ENCODE measurements at places on chromosomes 6 and 20.

GRCh38 chr6:22194188-22194921 is 102.5 kb downstream of the PRL start:
- no peak for DNase-seq

DNA sequence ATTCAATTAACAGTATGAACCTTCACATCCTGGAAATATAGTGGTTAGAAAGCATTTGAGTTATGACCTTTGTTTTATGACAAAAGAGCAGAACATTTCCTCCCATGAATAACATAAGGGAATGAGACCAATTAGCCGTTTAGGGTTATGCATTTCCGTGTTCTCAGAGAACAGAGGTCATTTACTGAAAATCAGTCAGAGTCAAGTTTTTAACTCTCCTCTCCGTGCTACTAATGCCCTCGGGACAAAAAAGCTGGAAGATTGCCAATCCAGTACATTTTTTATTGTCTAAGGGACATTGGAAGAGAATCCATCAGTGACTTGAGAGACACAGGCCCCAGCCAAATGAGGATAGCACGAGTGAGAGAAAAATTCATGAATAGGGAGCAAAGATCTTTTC is 632.7 kb downstream of the RFPL4B start:
- no peak for DNase-seq

- DNase-seq: peak; percentile 55
Observed at GRCh38 chr20:60138256-60139220, 180.3 kb downstream of the CDH26 start.

GRCh38 chr6:157079771-157080170 is 243.5 kb downstream of the TMEM242 start:
- DNase-seq: no peak

- DNase-seq: no peak
Observed at GRCh38 chr20:35012227-35013069, 56.8 kb downstream of the MYH7B start.

GRCh38 chr6:159104163-159104925 is 59.6 kb upstream of the TAGAP start:
- peak; percentile 69 for DNase-seq

GRCh38 chr6:158366363-158366762 is 54.1 kb downstream of the TULP4 start:
- no peak for DNase-seq

GRCh38 chr6:33199687-33200218 is 712 bp downstream of the RXRB start:
- peak; percentile 80 for DNase-seq

DNA sequence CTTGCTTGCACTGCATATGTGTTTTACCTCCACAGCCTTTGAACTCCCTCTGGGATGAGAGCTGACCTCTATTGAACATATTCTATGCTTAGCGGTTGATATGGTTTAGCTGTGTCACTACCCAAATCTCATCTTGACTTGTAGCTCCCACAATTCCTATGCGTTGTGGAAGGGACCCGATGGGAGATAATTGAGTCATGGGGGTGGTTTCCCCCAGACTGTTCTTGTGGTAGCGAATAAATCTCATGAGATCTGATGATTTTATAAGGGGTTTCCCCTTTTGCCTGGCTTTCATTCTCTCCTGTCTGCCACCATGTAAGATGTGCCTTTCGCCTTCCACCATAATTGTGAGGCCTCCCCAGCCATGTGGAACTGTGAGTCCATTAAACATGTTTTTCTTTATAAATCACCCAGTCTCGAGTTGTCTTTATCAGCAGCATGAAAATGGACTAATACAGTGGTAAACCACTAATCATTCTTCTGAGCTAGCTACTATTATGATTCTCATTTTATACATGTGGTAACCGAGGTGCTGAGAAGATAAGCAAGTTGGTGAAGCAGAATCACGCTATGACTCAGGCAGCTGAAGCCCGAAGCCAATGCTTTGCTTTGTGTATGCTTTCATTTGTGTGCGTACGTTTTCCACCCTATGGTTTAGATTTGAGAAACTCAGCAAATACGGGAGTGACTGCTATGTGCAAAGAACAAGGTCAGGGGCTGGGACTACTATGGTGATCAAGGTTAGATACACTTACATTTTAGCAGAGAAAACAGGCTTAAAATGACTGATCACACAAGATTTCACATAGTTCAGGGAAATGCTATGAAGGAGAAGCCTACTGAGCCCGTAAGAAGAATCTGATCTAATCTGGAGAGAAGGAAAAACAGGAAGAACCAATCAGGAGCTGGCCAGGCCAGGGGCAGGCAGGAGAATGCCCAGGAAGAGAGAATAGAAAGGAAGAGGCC is 363.5 kb downstream of the ESR1 start:
- no peak for DNase-seq

- DNase-seq: no peak
Observed at GRCh38 chr6:38599261-38599660, 40.5 kb downstream of the BTBD9 start.

- DNase-seq: no peak
Observed at GRCh38 chr20:57221916-57222630, 44.4 kb downstream of the BMP7 start.

Measured in RWPE1 (cell line).